ENCODE measurements at places on chromosomes 6 and 20. TPM values are rescaled to one million over a fixed set of nuclear protein-coding genes. Genes with fewer than 3 reads are reported as not detected.

- no peak overlapping the region for H3K27ac ChIP-seq
- H3K27me3 ChIP-seq: peaks cover 2% of the 10 kb centered on the region
- no peaks in the 10 kb centered on the region for H3K36me3 ChIP-seq
- no peak for DNase-seq
These were observed 64.1 kb downstream of the CLIC5 start for GRCh38 chr6:45951321-45952167.

DNA sequence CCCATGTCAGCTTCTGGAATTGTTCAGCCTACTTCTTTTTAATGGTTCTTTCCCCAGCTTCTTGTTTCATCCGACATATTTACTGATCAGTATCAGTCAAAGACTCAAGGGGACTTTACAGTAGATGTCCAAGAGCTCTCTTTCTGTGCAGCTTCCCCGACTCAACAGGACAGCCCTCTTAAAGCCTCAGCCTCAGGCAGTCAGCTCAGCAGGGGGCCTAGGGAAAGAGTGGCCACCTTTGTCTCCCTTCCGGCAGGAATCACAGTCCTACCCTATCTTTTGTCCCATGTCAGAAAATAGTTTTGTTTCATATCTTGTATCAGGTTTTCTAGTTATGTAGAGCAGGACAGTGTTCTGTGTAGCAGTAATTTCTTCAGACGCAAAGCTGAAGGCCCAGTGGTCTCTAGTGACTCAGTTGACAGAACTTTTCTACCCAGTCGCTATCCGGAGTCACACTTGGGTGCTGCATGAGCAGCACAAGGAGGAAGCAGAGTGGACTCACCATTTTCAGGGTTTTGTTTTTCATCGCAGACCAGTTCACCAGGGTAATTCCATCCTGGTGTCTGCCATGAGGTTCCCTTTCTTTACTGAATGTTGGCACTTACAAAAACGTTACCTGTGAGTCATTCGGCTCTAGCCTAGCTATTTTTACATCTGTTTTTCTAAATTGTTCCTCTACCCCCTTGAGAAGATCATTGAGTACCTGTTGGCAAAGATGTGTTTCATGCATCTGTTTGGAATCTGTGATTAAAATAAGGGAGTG is 47.7 kb downstream of the SPATA2 start:
- H3K4me3 ChIP-seq: no peak overlapping the region
- DNase-seq: no peak
- no peaks in the 10 kb centered on the region for H3K4me1 ChIP-seq
- peaks cover 4% of the 10 kb centered on the region for H3K36me3 ChIP-seq
- no peak overlapping the region for H3K27ac ChIP-seq

Gene MTFR2
- total RNA-seq: 20.9 TPM

GRCh38 chr6:41732591-41733359 is 2.6 kb downstream of the TFEB start:
- DNase-seq: peak; percentile 86
- H3K36me3 ChIP-seq: no peaks in the 10 kb centered on the region
- peak overlapping the region; percentile 84 for H3K4me3 ChIP-seq
- peak overlapping the region; percentile 78 for H3K27ac ChIP-seq
- H3K27me3 ChIP-seq: no peaks in the 10 kb centered on the region

- no peak overlapping the region for H3K27ac ChIP-seq
- no peaks in the 10 kb centered on the region for H3K27me3 ChIP-seq
- no peak overlapping the region for H3K4me3 ChIP-seq
- H3K36me3 ChIP-seq: peaks cover 16% of the 10 kb centered on the region
- peaks cover 6% of the 10 kb centered on the region for H3K4me1 ChIP-seq
- no peak for DNase-seq
These were observed 127.9 kb downstream of the DTNBP1 start for GRCh38 chr6:15534974-15535373.

DNA sequence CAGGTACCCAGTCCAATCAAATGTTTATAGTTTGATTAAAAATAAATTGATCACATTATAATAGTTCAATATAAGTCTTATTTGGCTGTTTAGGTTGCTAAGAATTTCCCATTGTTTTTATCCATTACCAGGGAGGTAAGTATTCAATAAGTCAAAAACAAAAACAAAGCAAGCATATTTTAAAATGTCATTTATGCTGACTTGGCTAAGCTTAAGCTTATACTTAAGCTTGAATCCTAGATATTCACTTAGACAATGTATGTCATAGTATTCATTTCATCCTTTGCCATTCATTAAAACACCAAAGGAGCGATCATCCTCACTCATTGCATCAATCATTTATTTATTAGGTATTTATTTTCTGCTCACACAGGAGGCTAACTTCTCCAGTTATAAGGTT is 144.9 kb downstream of the PRL start:
- no peaks in the 10 kb centered on the region for H3K36me3 ChIP-seq

Gene HLA-B
- 2,968 TPM for total RNA-seq

GRCh38 chr6:52577022-52577777 is at the start of gene TRAM2:
Gene TRAM2 (minus strand): TSS chr6:52577060. CDS start chr6:52576915, 145 bp downstream.
- H3K4me3 ChIP-seq: peak within 1 kb of the TSS; percentile 78
- no peaks in the 10 kb centered on the region for H3K36me3 ChIP-seq
- peaks cover 31% of the 10 kb centered on the region for H3K4me1 ChIP-seq
- DNase-seq: peak; percentile 61

DNA sequence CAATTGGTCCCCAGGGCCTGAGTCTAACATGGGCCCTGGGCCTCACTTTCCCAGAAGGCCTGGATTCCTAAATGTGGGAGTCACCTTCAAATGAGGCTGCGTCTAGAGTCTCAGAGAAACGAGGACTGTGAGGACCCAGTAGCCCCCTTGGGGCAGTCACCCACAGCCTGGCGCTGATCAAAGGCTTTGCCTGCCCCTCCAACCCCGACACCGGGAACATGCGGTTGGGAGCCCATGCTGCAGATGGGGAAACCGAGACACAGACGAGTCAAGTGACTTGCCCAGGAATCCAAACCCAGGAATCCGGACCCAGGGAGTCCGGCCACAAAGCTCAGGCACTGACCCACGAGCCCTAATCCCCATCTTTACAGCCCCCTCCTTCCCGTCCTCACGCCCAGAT is 209.7 kb downstream of the PREX1 start:
- H3K4me1 ChIP-seq: peaks cover 6% of the 10 kb centered on the region
- H3K27me3 ChIP-seq: no peaks in the 10 kb centered on the region
- DNase-seq: no peak
- no peak overlapping the region for H3K4me3 ChIP-seq
- peaks cover 2% of the 10 kb centered on the region for H3K36me3 ChIP-seq

GRCh38 chr20:64077094-64077493 is 2.2 kb downstream of the RGS19 start:
- H3K36me3 ChIP-seq: peaks cover 5% of the 10 kb centered on the region
- DNase-seq: peak; percentile 70
- no peaks in the 10 kb centered on the region for H3K27me3 ChIP-seq
- H3K4me1 ChIP-seq: peaks cover 9% of the 10 kb centered on the region

DNA sequence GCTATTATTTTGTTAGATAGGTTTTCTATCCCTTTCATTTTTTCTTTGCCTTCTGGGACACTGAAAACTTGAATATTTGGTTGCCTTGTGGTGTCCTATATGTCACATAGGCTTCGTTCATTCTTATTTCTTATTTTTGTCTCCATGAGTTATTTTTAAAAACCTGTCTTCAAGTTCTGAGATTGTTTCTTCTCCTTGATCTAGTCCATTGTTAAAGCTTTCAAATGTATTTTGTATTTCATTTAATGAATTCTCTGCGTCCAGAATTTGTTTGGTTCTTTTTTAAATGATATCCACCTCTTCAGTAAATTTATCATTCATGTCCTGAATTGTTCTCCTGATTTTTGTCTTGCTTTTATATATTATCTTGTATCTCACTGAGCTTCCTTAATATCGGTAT is 243.2 kb upstream of the BMP2 start:
- no peaks in the 10 kb centered on the region for H3K27me3 ChIP-seq
- H3K4me1 ChIP-seq: no peaks in the 10 kb centered on the region
- DNase-seq: no peak
- no peak overlapping the region for H3K27ac ChIP-seq

DNA sequence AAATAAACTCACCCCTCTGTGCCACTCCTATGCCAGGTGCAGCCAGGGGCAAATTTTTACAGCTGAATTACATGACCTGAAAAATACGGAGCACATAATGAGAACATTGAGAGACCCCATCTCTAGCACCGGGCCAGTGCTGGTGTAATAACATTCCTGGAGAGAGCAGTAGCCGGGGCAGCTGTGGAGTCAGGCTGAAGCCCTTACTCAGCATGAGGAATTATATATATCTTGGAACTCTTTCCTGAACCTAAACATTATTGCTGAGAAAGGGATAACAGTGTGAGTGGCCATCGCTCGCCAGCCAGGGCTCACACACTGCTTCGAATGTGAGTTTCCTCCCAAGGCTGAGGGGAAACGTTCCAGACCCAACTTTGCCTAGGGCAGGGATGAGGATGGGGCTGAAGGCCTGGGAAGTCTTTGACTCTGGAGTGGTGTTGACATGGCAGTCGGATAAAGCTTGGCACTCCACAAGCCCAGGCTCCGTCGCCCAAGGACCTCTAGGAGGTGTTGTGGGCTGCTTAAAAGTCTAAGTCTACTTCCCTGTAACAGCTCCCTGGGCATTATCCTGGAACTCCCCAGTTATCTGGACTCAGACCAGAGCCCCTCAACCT is 269.8 kb downstream of the CDC5L start:
- H3K27ac ChIP-seq: no peak overlapping the region
- peaks cover 7% of the 10 kb centered on the region for H3K4me1 ChIP-seq
- no peak for DNase-seq
- no peak overlapping the region for H3K4me3 ChIP-seq
- H3K27me3 ChIP-seq: peaks cover 3% of the 10 kb centered on the region
- no peaks in the 10 kb centered on the region for H3K36me3 ChIP-seq

DNA sequence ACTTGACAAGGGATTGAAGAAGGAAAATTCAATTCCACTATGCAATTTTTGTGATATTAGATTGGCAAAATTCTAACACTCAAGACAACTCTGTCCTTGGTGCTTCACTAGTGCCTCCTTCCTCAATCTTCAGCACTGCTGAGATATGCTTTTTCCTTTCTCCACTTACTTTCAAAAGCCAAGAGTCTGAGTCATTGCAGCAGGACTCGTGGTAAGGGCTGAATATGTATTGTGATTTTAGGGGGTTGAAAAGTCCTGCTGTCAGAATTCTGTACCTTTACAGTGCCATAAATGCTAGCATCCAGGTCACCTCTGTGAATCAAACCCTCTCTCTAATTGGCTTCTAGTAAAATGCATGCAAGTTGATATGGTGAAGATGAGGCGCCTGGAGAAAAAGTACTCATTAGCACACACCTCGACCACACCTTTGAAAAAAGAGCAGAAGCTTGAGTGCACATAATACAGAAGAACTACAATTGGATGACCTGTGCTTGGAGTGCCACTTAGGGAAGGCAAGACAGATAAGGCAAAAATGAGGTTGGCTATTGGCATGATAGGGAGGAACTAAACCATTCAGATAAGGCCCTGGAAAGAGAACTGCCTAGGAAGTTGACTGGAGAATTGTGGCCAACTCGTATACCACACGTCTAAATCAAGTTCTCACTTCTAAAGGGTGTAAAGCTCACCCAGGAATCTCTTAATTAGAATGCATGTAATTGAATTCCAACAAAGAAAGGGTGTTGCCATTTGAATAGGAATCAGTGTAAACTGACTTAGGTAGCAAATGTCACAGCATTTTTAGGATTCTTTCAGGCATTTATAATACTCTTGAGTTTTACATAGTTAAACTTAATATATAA is 43.6 kb upstream of the FAM83B start:
- H3K4me3 ChIP-seq: no peak overlapping the region
- no peaks in the 10 kb centered on the region for H3K4me1 ChIP-seq
- H3K27me3 ChIP-seq: no peaks in the 10 kb centered on the region
- H3K27ac ChIP-seq: no peak overlapping the region

Gene RAB44
- 0.07 TPM for total RNA-seq

- H3K4me3 ChIP-seq: no peak overlapping the region
- H3K4me1 ChIP-seq: no peaks in the 10 kb centered on the region
- H3K36me3 ChIP-seq: no peaks in the 10 kb centered on the region
- no peak for DNase-seq
These were observed 10.9 kb upstream of the MTRF1L start for GRCh38 chr6:153013438-153013837.

DNA sequence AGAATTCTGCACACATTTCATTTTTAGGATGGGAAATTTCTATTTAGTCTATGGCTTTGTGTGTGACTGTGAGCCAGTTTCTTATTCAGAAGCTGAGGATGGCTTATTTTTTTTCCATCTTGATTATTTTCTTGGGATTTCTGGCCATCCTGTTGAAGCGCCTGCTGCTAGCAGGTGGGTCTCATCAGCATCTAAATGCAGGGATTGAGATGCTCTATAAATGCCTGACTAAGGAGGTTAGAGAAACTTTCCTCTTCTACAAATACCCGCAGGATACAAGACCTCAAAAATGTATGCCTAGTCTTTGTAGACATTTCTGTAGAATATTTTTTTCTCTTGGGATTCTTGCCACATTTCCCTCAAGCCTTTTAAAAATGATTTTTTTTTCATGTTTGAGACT is 138.0 kb upstream of the CCN2 start:
- H3K27me3 ChIP-seq: no peaks in the 10 kb centered on the region
- no peaks in the 10 kb centered on the region for H3K36me3 ChIP-seq
- no peak overlapping the region for H3K4me3 ChIP-seq
- no peaks in the 10 kb centered on the region for H3K4me1 ChIP-seq

GRCh38 chr20:47243003-47243402 is 113.5 kb downstream of the ZMYND8 start:
- no peak overlapping the region for H3K4me3 ChIP-seq
- DNase-seq: no peak
- H3K4me1 ChIP-seq: no peaks in the 10 kb centered on the region

Gene MYLK2
- total RNA-seq: 0.27 TPM

DNA sequence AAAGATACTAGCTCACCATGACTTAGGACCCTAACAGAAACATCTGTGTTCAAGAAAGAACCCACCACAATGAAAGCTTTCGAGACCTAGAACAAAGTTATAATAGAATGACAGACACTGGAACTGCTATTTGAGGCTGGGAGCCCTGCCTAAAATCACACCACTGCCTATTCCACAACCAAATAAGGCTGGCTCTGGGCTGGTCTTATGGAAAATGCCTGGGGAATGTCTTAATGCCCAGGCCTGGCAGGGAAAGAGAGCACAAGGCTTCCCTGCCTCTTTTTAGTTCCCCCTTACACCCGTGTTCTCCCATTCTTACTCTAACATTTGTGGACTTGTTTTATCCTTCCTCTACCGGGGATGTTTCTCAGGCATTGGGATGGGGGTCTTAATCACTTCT is 5.6 kb upstream of the METTL24 start:
- H3K4me3 ChIP-seq: no peak overlapping the region
- peaks cover 7% of the 10 kb centered on the region for H3K27me3 ChIP-seq
- no peak for DNase-seq
- no peak overlapping the region for H3K27ac ChIP-seq

Gene PTGIS
- 1.6 TPM for total RNA-seq

Data from activated CD8-positive, alpha-beta T cell treated with anti-CD3 and anti-CD28 coated beads for 36 hours (primary cell).